ENCODE measurements at places on chromosomes 13 and 19.
A peak's percentile ranks its signal among the peaks of the same experiment; 100 is the strongest.

GRCh38 chr13:80262051-80262695, 78.8 kb downstream of the SPRY2 start:
- H3K36me3 ChIP-seq, result no peaks in the 10 kb centered on the region
- H3K4me1 ChIP-seq, result no peaks in the 10 kb centered on the region
- H3K4me3 ChIP-seq, result no peak overlapping the region
- DNase-seq, result no peak
- no peaks in the 10 kb centered on the region for H3K27me3 ChIP-seq
- H3K27ac ChIP-seq, result no peak overlapping the region

DNA sequence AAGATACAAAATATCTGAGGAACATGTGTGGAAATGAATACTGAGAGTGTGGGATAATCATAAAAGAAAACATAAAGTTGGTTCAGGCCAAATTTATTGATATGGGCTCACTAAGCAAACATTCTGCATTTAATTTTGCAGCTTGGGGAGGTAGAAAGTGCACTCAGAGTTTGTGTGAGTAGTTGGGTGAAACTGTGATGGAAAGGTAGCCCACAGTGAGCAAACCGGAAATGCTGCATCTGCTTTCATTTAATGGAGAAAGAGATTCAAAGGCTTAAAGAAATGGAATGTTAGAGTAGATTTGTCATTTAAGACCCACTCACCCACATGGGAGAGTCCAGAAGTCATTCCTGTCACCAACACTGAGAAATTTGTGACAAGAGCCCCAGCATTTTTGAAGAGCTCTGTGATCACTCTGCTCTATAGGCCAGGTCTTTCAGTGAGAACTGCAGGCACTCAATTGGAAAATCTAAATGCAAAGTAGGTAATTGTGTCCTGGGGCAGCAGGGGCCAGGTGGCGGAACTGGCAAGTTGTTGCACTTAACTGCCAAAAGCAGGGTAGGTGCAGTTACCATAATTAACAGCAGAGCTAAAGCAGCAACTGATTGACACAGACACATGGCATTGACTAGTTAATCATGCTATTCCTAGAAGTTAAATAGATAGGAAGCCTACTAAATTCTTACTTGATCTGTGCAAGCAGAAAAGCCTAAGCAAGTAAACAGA, 1228.3 kb upstream of the PCDH20 start:
- H3K4me3 ChIP-seq, result no peak overlapping the region
- H3K36me3 ChIP-seq, result no peaks in the 10 kb centered on the region

- no peak within 1 kb of the TSS for H3K4me3 ChIP-seq
- no peaks in the 10 kb centered on the region for H3K36me3 ChIP-seq
- H3K27me3 ChIP-seq, result peaks cover 13% of the 10 kb centered on the region
- DNase-seq, result no peak
Observed at GRCh38 chr19:45913874-45914830, at the start of gene NANOS2. Gene NANOS2 (minus strand): TSS chr19:45914778. CDS start chr19:45914693, 85 bp downstream.

DNA sequence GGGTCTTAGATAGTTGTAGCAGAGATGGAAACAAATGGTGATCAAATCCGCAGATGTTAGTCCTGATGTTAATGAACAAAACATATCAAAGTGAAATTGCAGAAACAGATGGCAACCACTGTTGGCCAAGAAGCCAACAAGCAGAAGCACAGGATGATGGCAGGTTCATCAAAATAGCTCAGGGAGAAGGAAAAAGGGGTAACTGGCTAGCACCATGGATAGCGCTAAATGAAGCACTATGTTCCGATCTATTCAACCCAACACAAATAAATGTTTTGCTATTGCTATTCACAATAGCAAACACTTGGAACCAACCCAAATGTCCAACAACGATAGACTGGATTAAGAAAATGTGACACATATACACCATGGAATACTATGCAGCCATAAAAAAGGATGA, 413.7 kb downstream of the FGF14 start:
- H3K36me3 ChIP-seq, result no peaks in the 10 kb centered on the region
- no peak for DNase-seq
- no peak overlapping the region for H3K27ac ChIP-seq
- H3K27me3 ChIP-seq, result no peaks in the 10 kb centered on the region
- H3K4me3 ChIP-seq, result no peak overlapping the region

GRCh38 chr19:19215792-19216191, 4.0 kb downstream of the NCAN start:
- DNase-seq, result no peak
- peaks cover 28% of the 10 kb centered on the region for H3K27me3 ChIP-seq
- no peaks in the 10 kb centered on the region for H3K4me1 ChIP-seq
- H3K27ac ChIP-seq, result no peak overlapping the region
- no peaks in the 10 kb centered on the region for H3K36me3 ChIP-seq

- H3K36me3 ChIP-seq, result no peaks in the 10 kb centered on the region
- H3K27me3 ChIP-seq, result no peaks in the 10 kb centered on the region
- no peak for DNase-seq
- H3K4me1 ChIP-seq, result peaks cover 45% of the 10 kb centered on the region
- H3K4me3 ChIP-seq, result peak overlapping the region; percentile 49
Observed at GRCh38 chr13:22061371-22061805, 390.5 kb downstream of the FGF9 start.

Data from activated T-helper 2 cell treated with anti-CD3 and anti-CD28 coated beads, Interferon-gamma antibody, Interleukin-2, Interleukin-4, amounts not matched to agents 10 μg/mL and 5 μg/mL and 100 μg/mL, durations not matched to agents 14 hours and 24 hours and 36 hours (primary cell).